Suppressor macrophage treated with lipopolysaccharide for 1 hour (primary cell): ENCODE measurements at places on chromosomes 5 and 9.
A peak's percentile ranks its signal among the peaks of the same experiment; 100 is the strongest.

- DNase-seq, result peak; percentile 61
Measured at GRCh38 chr5:147098233-147098790, 136.5 kb upstream of the STK32A start.

- DNase-seq, result peak; percentile 46
Measured at GRCh38 chr5:134141331-134142050, 27.0 kb downstream of the TCF7 start.

GRCh38 chr9:33081128-33081851 is 4.8 kb upstream of the SMU1 start:
- peak; percentile 85 for DNase-seq

GRCh38 chr9:113964495-113965170 is 88.5 kb downstream of the ZNF618 start:
- DNase-seq, result no peak

DNA sequence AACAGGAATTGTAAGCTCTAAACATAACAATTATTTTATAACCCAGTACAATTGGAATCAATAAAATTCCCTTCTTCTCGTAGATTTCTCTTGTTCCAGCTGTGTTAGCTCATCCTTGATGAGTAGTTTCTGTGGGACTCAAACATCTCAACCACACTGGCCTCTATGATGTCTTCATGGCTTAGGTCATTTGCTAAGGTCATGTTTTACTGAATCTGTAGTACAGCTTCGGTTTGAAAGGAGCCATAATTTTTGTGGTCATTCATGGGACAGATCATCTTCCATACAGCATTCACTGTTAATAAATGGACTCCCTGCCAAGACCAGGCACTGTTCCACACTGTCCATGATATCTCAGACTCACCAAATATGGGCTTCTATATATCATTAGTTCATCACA is 369.0 kb upstream of the RFX3 start:
- DNase-seq, result no peak

GRCh38 chr5:140152022-140152999 is 22.7 kb upstream of the CYSTM1 start:
- DNase-seq, result no peak

GRCh38 chr5:14218897-14219573 is 75.9 kb downstream of the TRIO start:
- no peak for DNase-seq
